NCI-H1092 (cell line): ENCODE measurements at places on chromosomes 11 and 22.
A peak's percentile ranks its signal among the peaks of the same experiment; 100 is the strongest.

DNA sequence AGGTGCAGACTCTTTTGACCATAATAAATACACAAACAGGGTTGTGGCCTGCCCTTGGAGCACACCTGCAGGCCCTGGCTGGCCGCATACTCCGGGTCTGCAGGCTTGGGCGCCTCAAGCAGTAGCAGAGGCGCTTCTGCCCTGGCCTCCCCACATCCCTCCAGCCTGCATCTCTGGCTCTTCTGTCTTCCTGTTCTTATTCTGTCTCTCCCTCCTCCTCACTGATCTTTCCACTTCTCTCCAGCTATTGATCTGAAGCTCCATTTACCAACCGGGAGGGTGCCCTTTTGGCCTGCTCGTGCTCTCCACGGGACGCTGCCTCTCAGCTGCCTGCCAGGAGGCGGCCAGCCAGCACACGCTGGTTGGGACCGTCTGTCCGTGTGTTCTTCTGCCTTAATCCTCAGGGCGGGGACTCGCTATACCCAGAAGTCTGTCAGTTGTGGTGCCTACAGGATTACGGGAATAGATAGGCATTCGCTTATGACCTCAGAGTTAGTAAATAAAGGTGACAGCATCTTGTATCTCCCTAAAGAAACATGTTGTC is 5.2 kb downstream of the UPB1 start:
- DNase-seq, result no peak

DNA sequence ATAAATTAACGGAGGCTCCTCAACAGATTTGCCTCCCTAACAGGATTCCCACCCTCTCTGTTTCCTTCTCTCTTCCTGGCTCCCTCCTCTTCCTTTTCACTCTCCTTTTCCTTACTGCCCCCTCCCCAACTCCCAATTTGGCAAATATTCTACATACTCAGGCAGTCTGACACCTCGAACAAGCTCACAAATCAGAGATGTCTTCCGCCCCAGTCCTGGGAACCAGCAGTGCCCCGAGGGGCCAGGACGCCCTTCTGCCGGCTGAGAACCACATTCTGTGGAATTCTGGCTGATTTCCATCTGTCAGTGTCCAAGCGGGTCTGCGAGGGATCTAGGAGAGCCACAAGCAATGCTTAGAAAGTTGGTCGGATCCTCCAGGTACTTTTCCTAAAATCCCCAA is 94.0 kb downstream of the NTM start:
- no peak for DNase-seq

DNA sequence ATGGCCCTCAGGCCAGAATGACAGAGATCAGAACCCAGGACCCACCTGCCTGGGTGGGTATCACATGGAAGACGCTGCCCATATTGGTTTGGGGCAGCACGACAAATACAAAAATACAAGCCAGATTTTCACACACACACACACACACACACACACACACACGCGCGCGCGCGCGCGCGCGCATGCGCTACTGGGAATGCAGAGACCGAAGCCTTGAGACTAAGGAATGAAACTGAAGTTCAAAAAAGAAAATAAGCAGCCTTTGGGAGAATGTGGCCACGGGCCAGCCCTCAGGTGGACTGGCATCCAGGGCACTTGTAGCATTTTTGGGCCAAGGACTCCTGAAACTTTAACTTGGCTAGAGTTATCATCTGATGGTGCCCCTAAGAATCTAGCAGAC is 21.3 kb upstream of the NUP50 start:
- no peak for DNase-seq

DNA sequence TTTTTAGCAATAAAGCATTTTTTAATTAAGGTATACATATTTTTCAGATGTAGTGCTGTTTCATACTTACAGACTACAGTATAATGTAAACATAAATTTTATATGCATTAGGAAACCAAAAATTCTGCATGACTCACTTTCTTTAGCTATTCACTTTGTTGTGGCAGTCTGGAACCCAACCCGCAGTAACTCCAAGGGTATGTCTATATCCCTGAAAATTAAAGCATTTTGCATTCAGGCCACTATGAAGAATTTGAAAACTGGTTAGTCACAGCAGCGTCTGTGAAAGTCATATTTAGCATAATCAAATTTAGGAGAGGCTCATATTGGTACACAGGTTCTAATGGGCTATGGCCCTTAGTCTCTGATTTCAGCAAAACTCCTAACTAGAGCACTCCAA is 46.8 kb downstream of the BBOX1 start:
- no peak for DNase-seq

DNA sequence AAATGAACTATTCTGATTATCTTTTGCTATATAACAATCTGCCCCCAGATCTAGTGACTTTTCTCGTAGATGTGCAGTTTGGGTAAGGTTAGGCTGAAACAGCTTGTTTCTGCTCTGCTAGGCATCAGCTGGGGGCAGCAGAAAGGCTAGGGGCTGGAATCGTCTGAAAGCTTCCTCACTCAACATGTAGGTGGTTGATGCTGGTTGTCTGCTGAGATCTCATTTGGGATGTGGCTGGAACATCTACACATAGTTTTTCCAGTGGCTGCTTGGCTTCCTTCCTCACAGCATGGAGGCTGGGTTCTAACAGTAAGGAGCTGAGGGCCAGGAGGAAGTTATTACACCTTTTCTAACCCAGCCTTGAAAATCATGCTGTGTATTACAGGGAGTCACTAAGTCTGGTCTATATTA is 30.2 kb downstream of the USP47 start:
- no peak for DNase-seq

GRCh38 chr11:47394322-47395222 is 13.8 kb upstream of the SLC39A13 start:
- no peak for DNase-seq

- DNase-seq, result no peak
These were observed 836.0 kb downstream of the JRKL start for GRCh38 chr11:97225794-97226193.

- peak; percentile 98 for DNase-seq
These were observed at the start of gene AKIP1 for GRCh38 chr11:8911029-8911823. TSS of gene AKIP1 (plus strand) at chr11:8911189. CDS start at chr11:8911450, 261 bp downstream.

GRCh38 chr11:122050021-122050690 is 65.9 kb downstream of the BLID start:
- no peak for DNase-seq

GRCh38 chr22:44045145-44045544 is 21.0 kb downstream of the PARVB start:
- no peak for DNase-seq

DNA sequence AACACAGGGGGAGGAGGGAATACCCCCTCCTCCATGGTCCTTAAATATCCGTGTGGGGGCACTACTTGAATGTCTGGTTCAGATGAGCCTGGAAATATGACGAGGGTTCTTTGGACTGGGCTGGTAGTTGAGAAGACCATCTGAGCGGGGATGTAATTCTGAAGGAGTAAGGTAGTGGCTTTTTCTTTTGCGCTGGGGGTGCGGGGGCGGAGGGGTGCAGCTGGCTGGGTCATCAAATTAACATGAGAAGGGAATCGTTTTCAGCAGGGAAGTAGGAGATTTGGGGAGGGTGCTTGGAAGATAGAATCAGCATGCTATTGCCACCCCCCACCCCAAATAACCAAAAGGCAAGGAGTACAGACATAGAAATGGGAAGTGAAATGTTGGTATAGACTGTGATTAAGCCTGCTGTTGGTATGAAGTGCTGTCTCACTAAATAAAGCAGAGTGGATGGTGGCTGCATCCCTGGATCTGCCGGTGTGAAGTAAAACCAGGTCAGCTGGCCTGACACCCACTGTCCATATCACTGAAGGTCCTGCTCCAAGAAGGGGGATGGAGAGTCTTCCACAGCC is 121.9 kb upstream of the HSD17B12 start:
- no peak for DNase-seq

GRCh38 chr22:49009359-49010063 is 818.2 kb downstream of the BRD1 start:
- DNase-seq, result no peak

DNA sequence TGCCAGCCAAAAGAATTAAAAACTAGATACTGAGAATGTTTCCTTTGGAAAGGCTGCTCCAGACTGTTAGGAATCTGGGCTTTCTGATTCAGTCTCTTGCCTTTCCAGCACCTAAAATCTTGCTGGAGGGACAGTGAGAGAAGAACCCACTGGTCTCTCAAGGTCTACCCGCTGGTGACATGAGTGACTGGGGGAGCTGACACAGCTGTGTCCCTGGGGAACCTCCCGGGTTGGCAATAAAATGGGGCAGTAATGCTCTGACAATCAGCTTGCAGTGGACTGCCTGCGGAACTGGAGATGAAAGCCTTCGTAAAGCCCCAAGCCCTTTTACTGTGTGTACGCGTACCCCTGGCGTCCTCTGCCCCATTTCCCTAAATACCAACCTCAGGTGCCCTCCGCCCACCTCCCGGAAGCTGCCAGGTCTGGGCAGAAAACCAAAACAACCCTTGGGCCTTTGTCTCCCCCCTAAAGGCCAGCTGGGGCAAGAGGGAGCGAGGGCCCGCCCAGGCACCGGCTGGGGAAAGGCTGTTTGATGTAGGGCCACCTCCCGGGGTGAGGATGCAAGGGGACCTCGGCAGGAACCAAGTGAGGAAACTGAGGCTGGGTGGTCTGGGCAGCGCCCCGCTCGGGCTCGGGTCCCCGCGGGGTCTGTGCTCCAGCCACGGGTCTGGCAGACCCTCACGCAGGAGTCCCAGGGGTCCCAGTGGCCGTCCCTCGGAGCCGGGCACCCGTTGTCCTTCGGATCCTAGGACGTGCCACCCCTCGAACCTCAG is 741 bp downstream of the CARS1 start:
- peak; percentile 9 for DNase-seq

DNA sequence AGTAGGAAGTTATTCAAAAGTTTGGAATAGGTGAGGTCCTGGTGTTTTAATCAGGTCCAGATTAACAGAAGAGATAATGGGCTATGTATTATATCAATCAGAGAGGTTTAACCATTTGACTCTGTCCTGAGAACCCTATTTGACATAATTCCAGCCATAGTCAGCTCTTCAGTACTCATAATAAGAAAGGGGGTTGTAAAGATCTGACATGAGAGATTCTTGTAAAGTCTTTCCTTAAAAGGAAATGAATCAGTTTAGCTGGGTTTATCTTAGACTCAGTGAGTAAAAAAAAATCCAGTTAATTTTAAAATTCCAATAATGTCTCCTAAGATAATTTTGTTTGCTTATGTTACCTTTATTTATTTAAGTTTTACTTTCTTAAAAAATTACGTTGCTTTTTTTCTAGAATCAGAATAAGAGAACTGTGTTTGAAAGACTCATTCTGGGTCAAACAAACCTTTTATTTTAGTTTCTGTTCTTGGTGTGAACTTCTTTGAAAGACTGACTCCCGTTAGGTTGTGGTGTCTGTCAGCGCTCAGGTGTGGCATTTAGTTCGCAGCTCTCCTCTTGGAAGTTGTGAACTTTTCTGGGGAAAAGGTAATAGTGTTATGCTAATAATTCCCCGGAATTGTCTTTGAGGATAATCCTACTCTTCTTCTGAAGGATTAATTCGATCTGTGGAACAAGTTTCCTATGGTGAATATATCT is 20.5 kb downstream of the NUCB2 start:
- no peak for DNase-seq

- DNase-seq, result no peak
These were observed 5.7 kb downstream of the NNMT start for GRCh38 chr11:114301927-114302326.

- no peak for DNase-seq
These were observed 649 bp downstream of the TMEM25 start for GRCh38 chr11:118531597-118532084.

DNA sequence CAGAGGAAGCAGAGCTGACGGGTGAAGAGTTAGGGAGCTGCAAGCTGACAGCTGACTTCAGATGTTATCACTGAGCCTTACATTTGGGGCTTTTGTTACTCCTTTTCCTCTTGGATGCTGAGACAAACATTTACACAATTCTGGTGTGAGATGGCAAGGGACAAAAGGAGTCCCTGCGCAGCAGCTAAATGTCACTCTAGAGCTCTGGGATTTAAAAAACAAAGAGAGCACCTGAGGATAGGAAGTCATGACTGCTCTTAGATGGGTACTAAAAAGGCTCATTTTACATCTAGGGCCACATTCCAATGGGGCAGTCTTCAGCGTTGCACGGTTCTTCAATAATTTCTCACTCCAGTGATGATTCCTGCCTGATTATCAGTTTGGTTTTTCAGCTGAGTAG is 204.5 kb downstream of the RAB38 start:
- DNase-seq, result no peak

DNA sequence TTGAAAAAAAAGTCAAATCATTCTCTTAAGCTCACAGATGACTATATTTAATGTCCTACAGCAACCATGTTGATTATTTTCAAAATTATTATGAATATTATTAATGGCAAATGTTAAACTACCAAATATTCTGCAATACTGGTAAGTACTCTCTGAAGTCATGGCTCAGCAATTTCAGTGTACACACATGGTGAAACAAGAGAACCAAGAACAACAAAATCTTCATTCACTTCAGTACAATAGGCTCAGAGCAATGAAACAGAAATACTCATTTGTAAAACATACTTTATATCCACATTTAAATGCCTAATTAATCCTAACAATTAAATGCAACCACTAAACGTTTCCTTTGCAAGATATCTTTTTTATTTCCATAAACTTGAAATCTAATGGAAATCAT is 347.2 kb downstream of the TTC28 start:
- DNase-seq, result no peak

DNA sequence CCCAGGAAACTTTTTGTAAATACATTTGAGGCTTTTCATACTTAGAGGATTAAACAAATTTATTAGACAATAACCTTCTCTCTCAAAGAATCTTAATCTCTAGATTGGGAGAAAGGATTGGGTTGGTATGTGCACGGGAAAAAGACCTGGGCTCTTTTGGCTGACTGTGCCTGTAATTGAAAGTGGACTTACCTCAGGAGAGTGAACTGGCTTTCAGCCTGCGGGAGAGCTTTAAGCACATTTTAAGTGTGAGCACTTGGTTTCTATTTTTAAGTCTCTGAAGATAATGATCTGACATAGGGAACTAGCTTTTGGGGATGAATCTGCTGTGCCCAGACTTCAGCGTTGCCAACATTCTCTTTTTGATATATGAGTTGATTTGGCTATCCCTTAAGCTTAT is 35.8 kb downstream of the UVRAG start:
- DNase-seq, result no peak

DNA sequence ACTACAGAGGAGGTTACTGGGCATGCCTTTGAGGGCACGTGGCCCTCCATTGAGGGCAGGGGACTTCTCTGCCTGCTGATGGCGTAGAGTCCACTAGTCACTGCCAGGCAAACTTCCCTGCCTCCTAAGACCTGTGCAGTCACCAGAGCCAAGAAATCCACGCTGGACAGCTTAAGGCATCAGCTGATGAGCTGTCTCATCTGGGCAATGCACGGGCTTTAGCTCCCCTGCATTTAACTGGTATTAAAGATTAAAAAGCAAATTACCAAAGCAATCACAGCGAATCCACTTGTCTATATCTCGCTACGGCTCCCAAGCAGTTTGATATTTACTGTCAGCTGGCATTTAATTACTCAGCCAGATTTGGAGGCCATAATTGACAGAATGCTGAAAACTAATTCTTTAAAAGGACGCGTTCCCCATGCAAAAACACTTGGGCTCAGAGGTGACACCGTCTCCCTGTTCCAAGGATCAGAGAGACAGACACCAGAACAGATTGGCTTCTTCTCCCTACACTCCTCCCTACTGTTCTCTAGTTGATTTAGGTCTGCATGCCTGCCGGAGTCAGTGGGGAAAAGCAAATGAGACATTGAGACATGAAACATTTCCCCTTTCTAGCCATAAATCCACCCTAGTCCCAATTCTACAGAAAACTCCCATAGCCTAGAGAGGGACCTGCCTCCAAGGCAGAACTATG is 68.5 kb downstream of the SPATA19 start:
- no peak for DNase-seq
